ENCODE measurements at places on chromosomes 7 and 10.

- DNase-seq, result no peak
Measured at GRCh38 chr10:46254467-46254866, 32.3 kb upstream of the ANTXRL start.

DNA sequence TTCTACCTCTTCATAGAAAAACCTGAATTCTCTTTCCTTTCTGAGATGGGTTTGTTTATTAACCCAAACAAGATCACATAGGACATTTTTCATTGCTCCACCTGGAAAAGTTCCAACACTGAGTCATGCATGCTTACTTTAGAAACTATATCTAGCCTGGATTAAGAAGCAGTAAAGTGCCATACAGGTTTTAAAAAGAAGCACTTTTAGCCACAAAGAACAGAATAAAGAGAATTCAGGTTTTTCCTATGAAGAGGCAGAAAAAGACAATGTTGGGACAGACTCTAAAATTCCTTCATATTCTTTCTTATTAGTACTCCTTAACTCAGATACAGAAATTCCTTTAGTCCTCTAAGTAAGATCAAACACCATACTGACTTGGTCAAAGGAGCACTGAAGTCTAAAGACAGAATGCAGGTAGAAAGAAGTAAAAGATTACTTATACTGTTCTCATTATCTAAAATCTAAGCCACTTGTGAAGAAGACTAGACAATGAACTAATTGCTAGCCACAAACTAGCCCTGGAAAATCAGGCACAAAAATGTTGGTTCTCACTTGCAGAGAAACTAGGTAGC, 241.3 kb downstream of the ANK3 start:
- no peak for DNase-seq

GRCh38 chr7:46153583-46153950, 232.5 kb upstream of the IGFBP3 start:
- DNase-seq, result no peak

GRCh38 chr7:29316926-29317325, 122.4 kb downstream of the CHN2 start:
- DNase-seq, result no peak

- DNase-seq, result no peak
Measured at GRCh38 chr10:75709811-75710210, 278.4 kb downstream of the LRMDA start.

DNA sequence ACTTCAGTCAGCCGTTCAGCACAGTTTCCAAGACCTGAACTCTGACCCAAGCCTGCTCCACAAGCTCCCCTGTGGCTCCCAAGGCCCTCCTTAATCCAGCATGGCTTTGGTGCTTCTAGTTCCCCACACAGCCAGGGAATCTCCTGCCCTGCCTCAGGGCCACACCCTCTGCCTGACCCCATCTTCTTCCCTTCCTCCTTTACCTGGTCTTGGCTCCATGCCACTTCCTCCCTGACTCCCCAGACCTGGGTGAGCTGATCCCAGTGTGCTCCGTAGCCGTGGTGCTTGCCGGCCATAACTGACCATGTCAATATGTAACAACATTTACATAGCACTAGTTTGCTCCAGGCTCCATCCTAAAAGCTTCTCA, 20.0 kb downstream of the TMEM273 start:
- no peak for DNase-seq

DNA sequence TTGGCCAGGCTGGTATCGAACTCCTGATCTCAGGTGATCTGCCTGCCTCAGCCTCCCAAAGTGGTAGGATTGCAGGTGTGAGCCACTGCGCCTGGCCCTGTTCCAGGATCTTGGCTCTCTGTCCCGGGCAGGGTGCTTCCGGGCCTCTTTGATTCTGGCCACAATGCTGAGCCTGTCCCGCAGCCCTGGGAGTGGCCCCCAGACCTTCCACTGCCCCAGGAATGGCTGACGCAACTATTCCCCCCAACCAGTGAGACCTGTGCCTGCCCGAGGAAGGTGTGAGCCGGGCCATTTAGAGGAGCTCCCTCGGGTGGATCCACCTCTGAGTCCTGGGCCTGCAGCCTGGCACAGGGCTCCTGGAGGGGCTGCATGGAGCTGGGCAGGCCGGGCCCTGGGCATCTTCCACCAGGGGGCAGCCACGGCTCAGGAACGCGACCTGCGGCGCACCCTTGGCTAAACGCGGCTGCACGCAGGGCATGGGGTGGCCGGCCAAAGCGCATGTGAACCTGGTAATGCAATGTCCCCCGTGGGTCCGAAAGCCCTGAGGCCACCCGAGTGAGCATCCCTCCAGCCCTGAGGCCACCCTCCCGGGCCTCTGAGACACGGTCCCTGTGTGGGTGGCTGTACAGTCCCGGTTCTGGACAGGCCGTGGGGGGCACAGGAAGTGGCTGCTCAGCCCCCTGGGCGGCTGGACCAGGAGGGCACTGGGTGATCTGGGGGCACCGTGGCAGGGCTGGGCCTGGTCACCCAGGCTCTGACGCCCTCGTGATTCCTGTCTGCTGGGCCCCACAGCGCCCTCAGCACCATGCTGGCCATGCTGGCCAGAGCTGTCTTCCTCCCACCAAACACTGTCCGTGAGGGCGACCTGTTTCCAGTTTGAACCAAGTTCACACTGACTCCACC, 24.8 kb downstream of the GRIFIN start:
- peak; percentile 38 for DNase-seq

DNA sequence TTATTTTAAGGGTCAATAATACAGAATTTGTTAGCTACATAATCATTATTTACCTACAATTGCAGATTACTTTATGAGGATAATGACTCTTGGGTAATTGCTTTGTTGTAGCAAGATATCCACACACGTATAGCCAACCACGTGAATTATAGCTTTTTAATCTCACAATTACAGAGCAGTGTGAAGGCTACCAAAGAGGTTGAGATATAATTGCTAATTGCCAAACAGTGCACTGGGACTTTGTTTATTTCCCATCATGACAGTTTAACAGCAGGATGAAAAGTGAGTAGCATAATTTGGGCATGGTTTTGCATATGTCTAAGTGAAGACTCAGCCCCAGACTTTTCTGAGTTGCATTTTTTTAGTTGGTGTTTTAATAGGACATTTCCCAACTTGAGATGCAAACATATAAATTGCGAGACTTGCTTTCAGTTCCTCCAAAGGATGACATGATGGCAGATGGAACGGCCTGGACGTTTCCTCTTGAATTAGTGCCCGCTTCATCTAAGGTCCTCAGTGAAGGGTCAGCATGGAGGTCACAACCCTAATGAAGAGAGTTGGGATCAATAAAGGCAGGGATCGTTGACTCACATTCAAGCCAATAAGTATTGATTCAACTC, 180.7 kb upstream of the GPR26 start:
- no peak for DNase-seq

GRCh38 chr7:100093054-100093453, 4.3 kb downstream of the COPS6 start:
- no peak for DNase-seq

GRCh38 chr10:76398043-76398710, 966.8 kb downstream of the LRMDA start:
- DNase-seq, result no peak

- DNase-seq, result no peak
Measured at GRCh38 chr10:95242581-95243317, 48.1 kb downstream of the PDLIM1 start.

- DNase-seq, result no peak
Measured at GRCh38 chr10:5561704-5562645, 37.2 kb downstream of the CALML3 start.

DNA sequence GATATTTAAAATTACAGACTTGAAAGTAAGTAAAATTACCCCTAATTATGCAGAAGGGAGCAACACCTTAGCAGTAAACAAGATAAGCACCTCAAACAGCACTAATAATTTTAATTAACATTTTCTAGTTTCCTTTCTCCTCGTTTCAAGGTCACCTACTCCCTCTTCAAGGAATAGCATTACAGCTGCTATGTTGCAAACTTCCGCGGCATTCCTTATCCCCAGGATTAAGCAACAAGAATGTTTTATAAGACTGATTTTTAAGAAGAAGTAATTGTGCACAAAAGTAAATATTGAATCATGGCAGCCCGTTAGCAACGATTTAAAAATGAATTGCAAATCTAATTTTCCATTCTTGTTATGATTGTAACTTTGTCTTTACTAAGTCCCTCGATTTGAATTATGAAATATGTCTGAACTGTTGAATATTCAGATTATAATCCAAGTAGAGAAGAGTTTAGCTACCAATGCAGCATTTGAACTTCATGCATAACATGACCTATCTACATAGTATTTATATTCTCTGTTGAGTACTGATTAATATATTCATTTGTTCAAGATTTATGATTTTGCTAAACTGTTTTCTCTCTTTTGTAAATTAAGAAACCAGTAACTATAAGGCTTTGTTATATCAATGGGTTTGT, 593.5 kb upstream of the MGMT start:
- DNase-seq, result no peak

- DNase-seq, result no peak
Measured at GRCh38 chr10:33476757-33477273, 142.3 kb upstream of the NRP1 start.

- DNase-seq, result no peak
Measured at GRCh38 chr10:107164992-107165391, 486 bp upstream of the SORCS1 start.

- DNase-seq, result no peak
Measured at GRCh38 chr10:113214331-113214730, 264.3 kb downstream of the TCF7L2 start.

DNA sequence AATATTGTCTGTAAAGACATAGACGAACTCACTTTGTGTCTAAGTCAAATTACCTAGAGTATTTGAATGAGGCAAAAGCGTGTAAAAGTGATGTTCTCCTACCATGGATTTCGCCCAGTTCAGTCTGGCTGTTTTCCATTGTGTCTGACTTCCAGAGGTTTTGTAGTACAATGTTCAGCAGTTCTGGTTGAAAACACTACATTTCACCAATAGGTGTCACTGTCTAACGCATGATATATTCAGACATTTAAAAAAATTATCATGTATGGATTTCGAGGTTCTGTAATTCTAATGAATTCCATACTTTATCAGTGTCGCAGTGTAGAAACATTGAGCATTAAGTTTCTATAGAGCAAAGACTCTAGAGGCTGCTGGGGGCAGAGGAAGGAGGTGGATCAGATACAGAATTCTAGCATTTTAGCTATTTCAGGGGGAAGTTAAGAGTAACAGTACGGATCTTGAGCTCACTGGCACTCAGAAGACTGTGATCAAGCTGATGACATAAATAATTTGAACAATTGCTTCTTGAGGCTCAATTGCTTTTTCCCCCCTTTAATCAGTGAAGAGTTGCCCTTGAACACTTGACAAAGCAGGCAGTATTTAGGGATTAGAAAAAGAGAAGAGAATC, 196.9 kb upstream of the RHOBTB1 start:
- no peak for DNase-seq

DNA sequence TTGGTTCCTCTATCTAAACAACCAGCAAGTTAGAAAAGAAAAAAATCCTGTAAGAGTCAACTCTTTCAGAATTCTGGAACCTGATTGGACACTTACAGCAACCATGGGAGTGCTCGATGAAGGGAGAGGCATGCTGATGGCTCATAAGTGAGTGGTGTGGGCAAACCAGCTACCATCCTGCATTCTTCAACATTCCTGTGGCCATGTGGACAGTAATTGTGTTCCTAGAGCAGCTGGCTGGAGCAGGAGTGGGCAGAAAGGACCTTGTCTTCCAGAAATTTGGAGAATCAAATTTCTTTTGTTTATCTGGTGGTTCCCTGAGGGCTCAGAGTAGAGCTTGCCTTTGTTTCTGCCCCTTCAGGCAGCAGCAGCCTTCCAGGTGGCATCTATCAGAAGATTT, 22.5 kb upstream of the MYL7 start:
- DNase-seq, result no peak

DNA sequence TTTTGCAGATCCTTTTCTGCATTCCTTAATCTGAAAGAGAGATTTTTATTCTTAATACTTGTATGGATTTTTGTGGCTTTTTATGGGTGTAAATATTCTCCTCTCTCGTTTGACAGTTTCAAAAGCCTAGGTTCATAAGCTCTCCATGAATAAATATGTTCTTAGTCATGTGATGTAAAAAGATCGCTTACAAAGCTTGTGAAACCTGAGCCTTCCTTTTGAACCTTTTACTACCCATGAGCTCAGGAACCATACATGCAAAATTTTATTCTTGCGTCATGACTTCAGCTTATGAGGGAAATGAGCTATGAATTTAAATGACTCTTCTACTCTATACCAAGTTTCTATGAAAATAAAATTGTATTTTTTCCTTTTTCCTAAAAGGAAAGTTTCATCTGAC, 98.7 kb downstream of the POLL start:
- no peak for DNase-seq

GRCh38 chr10:22633106-22633505, 81.3 kb downstream of the PIP4K2A start:
- no peak for DNase-seq

DNA sequence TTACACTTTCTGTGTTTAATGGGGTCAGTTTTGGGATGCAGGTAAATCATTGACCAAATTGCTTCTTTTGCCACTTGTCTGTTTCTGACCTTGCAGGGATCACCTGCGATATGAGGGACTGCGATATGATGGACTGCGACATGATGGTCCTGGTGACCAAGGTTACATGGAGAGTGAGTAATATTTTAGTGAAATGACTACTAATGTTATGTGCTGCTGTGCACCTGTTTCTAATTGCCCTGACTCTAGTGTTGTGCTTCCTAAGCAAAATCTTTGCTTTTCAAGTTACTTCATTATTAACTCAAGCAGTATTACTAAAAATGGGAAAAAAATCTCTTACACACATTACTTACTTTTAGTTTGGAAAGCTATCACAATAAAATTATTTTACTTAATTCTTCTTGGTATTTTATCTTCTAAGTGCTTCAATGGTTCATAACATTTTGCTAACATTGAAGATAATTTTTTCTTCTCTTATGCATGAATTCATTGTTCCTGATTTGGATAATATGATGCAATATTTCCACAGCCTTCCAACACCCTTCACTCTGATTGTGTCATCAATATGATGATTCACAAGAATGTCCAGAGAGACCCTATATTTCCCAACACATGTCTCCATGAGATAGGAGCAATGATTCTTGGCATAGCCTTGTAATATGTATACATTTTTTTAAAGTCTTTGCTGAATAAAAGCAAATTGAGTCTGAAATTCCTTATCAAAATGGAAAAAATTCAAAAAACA, 306.2 kb upstream of the AKR1E2 start:
- no peak for DNase-seq

DNA sequence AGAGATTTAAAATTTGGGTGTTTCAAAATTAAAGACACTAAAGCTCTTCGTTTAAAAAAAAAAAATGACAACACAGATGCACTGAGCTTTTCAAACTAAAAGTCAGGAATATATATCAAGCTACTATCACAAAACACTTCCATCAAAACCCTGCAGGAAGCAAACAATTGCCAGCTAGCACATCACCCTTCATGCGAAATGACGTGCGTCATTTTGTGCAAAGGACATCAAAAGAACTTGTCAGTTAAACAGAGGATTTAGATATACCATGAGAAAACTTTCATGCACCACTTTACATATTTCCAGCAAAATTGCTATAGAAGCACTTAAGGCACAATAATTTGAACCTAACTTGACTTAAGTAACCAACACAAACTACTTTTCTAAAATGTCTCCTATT, 264.7 kb downstream of the GRM8 start:
- DNase-seq, result no peak

- no peak for DNase-seq
Measured at GRCh38 chr7:94394109-94394436, 622 bp upstream of the COL1A2 start.

GRCh38 chr7:131781-132482, 60.4 kb upstream of the FAM20C start:
- no peak for DNase-seq

All from stimulated activated CD8-positive, alpha-beta memory T cell treated with anti-CD3 and anti-CD28 coated beads, Interleukin-15, amount 100 ng/mL, for 4 hours (primary cell).